ENCODE measurements at places on chromosomes 11 and 22. TPM values are rescaled to one million over a fixed set of nuclear protein-coding genes. Genes with fewer than 3 reads are reported as not detected.

Gene MUC2
- total RNA-seq = 1.5 TPM

Gene RBMXL2
- 0.64 TPM for total RNA-seq

Gene DERL3
- total RNA-seq = 1.3 TPM

Gene B3GAT1
- 45.7 TPM for total RNA-seq

Gene OR51E2
- total RNA-seq = 0.18 TPM

Gene OR52H1
- total RNA-seq = 0.82 TPM

Gene KMT2A
- 111 TPM for total RNA-seq

Data from cerebellum (tissue), 4 donors.